ENCODE measurements at places on chromosomes 4 and X.

- DNase-seq = no peak
Observed at GRCh38 chr4:112381996-112382692, 85.0 kb downstream of the ALPK1 start.

GRCh38 chr4:145153181-145153903, 27.0 kb downstream of the OTUD4 start:
- no peak for DNase-seq

- DNase-seq = no peak
Observed at GRCh38 chrX:115679460-115679859, 118.5 kb downstream of the PLS3 start.

DNA sequence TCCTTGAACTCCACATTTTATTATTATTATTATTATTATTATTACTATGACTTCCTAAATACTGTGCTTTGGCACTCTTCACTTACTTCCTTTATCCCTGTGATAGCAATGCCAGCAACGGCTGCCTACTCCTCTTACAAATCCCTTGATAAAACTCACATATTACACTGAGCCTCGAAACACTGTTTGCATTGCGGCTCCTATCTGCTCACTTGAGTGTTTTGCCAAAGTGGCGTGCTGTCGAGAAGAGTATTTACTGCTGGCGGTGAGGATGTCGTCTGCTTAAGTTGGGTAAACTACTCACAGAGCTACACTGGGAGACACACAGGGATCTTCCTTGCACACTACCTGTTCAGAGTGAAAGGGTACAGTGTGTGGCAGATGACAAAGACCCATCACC, 143.4 kb upstream of the VCX3A start:
- DNase-seq = no peak

DNA sequence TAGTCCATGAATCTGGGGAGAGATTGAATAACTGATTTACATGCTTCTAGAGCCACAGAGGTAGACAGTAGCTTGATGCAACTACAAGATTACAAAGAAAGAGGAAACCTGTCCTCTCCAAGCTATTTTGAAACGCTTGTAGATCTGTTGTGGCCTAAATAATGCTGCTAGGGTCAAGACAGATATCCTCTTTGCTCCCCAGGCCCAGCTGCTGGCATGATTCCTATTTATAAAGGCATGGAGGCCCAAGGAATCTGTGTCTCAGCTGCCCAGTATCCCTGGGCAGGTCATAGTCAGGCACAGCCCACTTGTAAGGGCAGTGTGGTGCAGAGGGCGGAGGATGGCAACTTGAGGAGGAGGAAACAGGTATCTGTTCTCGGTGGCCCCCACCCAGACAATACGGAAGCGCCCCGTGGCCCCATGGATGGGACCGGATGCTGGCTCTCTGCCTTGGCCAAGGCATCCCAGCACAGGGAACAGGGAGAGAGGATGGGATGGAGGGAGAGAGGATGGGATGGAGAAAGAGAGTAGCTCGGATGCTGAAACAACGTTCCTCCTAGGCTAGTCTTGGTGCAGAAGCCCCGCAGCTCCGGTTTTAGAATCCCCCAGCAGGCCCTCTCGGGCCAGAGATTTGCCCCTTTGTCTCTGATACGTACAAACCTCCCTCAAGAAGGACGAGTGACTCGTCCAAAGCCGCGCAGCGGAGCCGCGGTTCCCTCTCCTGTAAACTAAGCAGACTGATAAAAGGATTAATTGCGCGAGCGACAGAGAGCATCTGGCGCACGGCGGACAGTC, 767 bp upstream of the SMIM20 start:
- peak; percentile 42 for DNase-seq

- DNase-seq = no peak
Observed at GRCh38 chr4:101973361-101973760, 182.8 kb downstream of the BANK1 start.

GRCh38 chr4:27090406-27090805, 229.8 kb downstream of the STIM2 start:
- no peak for DNase-seq

- no peak for DNase-seq
Observed at GRCh38 chrX:13835825-13836224, 18.9 kb upstream of the GPM6B start.

GRCh38 chr4:19944251-19944650, 307.5 kb upstream of the SLIT2 start:
- no peak for DNase-seq

DNA sequence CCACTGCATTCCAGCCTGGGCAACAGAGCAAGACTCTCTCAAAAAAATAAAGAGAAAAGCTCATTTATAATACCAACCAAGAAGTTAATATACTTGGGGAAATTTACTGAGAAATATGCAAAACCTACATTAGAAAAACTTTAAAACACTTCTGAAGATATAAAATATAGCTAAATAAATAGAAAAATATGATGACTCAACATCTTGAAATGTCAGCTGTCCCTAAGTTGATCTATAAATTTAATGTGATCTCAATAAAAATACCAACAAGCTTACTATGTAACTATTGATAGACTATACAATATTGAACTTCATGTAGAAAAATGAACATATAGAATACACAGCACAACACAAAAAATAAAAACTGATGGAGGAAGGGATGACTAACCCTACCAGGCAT, 87.5 kb upstream of the INTU start:
- DNase-seq = no peak
